Sigmoid colon (tissue), 7 donors: ENCODE measurements at places on chromosomes 5 and 9. TPM values are rescaled to one million over a fixed set of nuclear protein-coding genes. Genes with fewer than 3 reads are reported as not detected.

GRCh38 chr5:177431317-177432142 lies 5.1 kb downstream of the GRK6 start:
- no peak overlapping the region for H3K4me3 ChIP-seq
- H3K36me3 ChIP-seq = peaks cover 55% of the 10 kb centered on the region
- DNase-seq = peak; percentile 66
- no peaks in the 10 kb centered on the region for H3K27me3 ChIP-seq

GRCh38 chr9:14373336-14373666 lies 59.4 kb upstream of the NFIB start:
- no peak for DNase-seq
- H3K36me3 ChIP-seq = no peaks in the 10 kb centered on the region
- H3K27ac ChIP-seq = peak overlapping the region; percentile 39
- no peak overlapping the region for H3K4me3 ChIP-seq

DNA sequence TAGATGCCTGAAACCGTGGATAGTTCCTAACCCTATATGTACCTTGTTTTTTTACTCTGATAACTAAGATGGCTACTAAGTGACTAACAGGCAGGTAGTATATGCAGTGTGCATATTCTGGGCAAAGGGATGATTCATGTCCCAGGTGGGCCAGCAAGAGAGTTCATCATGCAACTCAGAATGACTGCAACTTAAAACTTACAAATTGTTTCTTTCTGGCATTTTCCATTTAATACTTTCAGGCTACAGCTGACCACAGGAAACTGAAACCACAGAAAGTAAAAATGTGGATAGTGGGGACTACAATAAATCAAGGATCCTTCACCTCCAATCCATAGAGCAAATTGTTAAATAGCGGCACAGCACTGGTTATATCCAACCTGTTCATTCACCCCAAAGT lies 30.7 kb upstream of the VCAN start:
- no peaks in the 10 kb centered on the region for H3K36me3 ChIP-seq
- H3K4me3 ChIP-seq = no peak overlapping the region
- no peak overlapping the region for H3K27ac ChIP-seq
- H3K4me1 ChIP-seq = no peaks in the 10 kb centered on the region

- peak overlapping the region; percentile 85 for H3K4me3 ChIP-seq
- no peaks in the 10 kb centered on the region for H3K36me3 ChIP-seq
- DNase-seq = no peak
- H3K27me3 ChIP-seq = no peaks in the 10 kb centered on the region
These were observed 160.6 kb downstream of the C9orf152 start for GRCh38 chr9:110047232-110047954.

DNA sequence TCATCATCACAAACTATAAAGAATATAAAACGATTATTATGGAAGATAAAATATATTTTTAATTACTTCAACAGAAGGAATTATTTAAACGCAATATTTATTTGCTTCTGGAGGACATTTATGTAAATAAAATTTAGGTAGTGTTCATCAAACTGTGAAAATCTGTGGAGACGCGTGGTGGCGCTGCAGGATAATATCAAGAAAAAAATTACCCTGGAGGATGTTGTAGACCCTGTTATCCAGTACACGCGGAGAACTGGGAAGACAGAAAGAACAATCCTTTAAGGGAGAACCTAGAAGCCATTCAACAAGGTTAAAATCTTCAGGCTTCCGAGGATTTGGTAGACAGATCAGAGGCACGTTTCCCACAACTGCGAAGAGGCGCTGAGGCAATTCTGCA lies at the start of gene PCDHB12:
PCDHB12 (plus strand) TSS at position 242 of the 400 bp plus-strand sequence. CDS start 189 bp downstream, outside the sequence.
- no peaks in the 10 kb centered on the region for H3K36me3 ChIP-seq

- no peaks in the 10 kb centered on the region for H3K27me3 ChIP-seq
- no peaks in the 10 kb centered on the region for H3K4me1 ChIP-seq
- H3K36me3 ChIP-seq = peaks cover 15% of the 10 kb centered on the region
- no peak for DNase-seq
These were observed 93.1 kb upstream of the DHFR start for GRCh38 chr5:80747922-80748321.

GRCh38 chr5:65766175-65766574 lies 44.2 kb downstream of the NLN start:
- H3K4me3 ChIP-seq = no peak overlapping the region
- H3K36me3 ChIP-seq = no peaks in the 10 kb centered on the region
- no peaks in the 10 kb centered on the region for H3K27me3 ChIP-seq
- no peak for DNase-seq

GRCh38 chr5:400282-401145 lies 42.5 kb upstream of the EXOC3 start:
- peak overlapping the region; percentile 26 for H3K4me3 ChIP-seq
- H3K4me1 ChIP-seq = peaks cover 15% of the 10 kb centered on the region
- peak; percentile 61 for DNase-seq
- no peaks in the 10 kb centered on the region for H3K36me3 ChIP-seq
- H3K27ac ChIP-seq = peak overlapping the region; percentile 59
- H3K27me3 ChIP-seq = peaks cover 31% of the 10 kb centered on the region

- no peaks in the 10 kb centered on the region for H3K36me3 ChIP-seq
- no peak overlapping the region for H3K4me3 ChIP-seq
- no peaks in the 10 kb centered on the region for H3K27me3 ChIP-seq
- H3K4me1 ChIP-seq = no peaks in the 10 kb centered on the region
- no peak for DNase-seq
These were observed 46.3 kb downstream of the SMIM15 start for GRCh38 chr5:61115968-61116367.

DNA sequence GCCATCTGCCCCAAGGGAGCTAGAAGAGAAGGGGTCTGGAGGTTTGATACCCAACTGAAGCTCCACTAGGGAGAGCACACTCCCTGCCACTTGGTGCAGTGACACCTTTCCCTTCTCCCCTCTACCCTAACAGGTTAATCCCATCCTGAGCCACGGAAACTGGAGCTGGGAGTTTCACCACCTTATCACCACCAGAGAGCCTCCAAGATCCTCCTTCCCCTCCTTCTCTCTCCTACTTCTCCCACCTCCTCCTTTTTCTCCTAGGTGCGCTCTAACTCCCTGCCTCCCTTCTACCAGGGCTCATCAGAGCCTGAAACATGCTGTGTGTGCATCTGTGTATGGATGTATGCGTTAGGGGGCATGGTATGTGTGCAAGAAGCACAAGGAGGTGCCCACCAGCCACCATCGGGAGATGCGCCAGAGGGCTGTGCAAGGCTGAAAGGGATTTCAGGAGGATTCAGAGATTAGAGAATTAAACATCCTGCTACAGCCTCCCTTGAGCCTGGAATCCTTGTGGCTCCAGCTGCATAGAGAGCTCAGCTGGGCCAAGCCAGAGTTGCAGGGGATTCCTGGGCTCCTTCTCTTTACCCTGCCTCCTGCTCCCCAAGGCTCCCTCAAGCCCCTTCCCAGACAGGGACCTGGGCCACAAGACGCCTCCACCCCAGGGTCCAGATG lies 89.8 kb downstream of the PCDH1 start:
- no peaks in the 10 kb centered on the region for H3K27me3 ChIP-seq
- no peak overlapping the region for H3K27ac ChIP-seq
- no peaks in the 10 kb centered on the region for H3K4me1 ChIP-seq
- DNase-seq = no peak
- no peak overlapping the region for H3K4me3 ChIP-seq

GRCh38 chr5:57171816-57172465 lies 1.9 kb upstream of the GPBP1 start:
- peaks cover 32% of the 10 kb centered on the region for H3K4me1 ChIP-seq
- H3K4me3 ChIP-seq = peak overlapping the region; percentile 76
- no peak for DNase-seq

DNA sequence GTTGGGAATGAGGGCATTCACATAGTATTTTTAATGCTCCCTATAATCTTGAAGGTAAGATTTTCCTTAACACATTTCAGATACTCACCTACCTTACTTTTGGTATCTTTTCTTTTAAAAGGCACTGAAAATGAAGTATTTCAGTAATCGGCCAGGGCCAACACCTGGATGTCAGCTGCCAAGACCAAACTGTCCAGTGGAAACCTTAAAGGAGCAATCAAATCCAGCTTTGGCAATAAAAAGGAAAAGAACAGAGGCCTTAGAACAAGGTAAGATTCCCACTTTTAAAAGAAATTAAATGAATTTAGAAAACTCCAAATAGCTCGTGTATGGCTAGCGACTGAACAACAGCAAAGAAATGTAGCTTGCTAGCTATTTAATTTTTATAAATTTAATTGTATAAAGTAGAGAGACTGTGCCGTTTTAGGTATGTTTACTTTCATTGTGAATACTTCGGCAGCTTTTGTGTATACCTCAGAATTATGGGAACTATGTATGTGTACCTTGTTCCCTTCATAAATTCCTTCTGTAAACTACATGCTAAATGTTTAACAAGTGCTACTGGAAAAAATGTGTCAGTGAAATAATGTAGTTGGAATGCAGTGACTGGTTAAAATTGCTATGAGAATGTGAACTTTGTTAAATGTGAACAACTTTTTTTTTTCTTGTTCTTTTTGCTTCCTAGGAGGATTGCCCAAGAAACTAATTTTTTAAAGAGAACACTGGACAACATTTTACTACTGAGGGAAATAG lies 41.9 kb downstream of the CDK7 start:
- no peak overlapping the region for H3K4me3 ChIP-seq
- DNase-seq = no peak
- H3K36me3 ChIP-seq = peaks cover 67% of the 10 kb centered on the region
- H3K4me1 ChIP-seq = peaks cover 15% of the 10 kb centered on the region
- H3K27ac ChIP-seq = no peak overlapping the region

DNA sequence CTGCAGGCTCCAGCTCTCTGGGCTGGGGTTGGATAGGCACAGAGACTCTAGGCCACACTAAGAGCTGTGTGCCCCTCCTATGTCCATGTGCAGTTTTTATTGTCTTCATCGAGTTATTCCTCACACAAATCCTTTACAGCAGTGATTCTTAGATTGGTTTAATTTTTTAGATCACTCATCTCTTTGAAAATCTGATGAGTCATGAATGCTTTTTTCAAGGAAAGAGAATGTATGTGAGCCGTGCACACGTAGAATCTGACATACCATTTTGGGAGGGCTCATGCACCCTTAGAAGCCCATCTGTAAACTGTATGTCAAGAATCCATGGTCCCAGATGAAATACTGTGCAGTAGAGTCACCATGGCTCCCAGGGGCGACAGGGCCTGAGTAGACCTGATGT lies 100.7 kb upstream of the S1PR3 start:
- no peak for DNase-seq
- H3K4me3 ChIP-seq = no peak overlapping the region
- no peaks in the 10 kb centered on the region for H3K4me1 ChIP-seq
- no peaks in the 10 kb centered on the region for H3K36me3 ChIP-seq
- no peaks in the 10 kb centered on the region for H3K27me3 ChIP-seq
- H3K27ac ChIP-seq = no peak overlapping the region

DNA sequence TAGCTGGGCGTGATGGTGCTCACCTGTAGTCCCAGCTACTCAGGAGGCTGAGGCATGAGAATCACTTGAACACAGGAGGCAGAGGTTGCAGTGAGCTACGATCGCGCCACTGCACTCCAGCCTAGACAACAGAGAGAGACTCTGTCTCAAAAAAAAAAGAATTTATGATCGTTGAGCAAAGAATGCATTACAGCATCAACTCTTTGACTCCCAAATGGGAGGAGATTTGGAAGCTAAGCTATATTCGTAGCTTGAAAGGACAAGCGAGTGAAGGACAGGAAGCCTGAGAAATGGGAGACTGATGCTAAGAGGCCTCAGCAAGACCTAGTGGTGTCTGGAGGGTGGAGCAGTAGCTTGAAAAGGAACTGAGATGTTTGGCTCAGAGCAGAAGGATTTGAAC lies 10.3 kb upstream of the CCIN start:
- peaks cover 77% of the 10 kb centered on the region for H3K4me1 ChIP-seq
- no peaks in the 10 kb centered on the region for H3K36me3 ChIP-seq
- no peak for DNase-seq
- H3K27me3 ChIP-seq = no peaks in the 10 kb centered on the region
- peak overlapping the region; percentile 61 for H3K27ac ChIP-seq

- no peaks in the 10 kb centered on the region for H3K27me3 ChIP-seq
- no peaks in the 10 kb centered on the region for H3K4me1 ChIP-seq
- H3K36me3 ChIP-seq = no peaks in the 10 kb centered on the region
- H3K4me3 ChIP-seq = no peak overlapping the region
- no peak overlapping the region for H3K27ac ChIP-seq
- no peak for DNase-seq
These were observed 80.5 kb downstream of the RFK start for GRCh38 chr9:76313771-76314170.

- no peak for DNase-seq
- no peak overlapping the region for H3K4me3 ChIP-seq
- H3K27ac ChIP-seq = no peak overlapping the region
- H3K36me3 ChIP-seq = no peaks in the 10 kb centered on the region
These were observed 8.5 kb upstream of the TNFSF8 start for GRCh38 chr9:114938687-114939575.

DNA sequence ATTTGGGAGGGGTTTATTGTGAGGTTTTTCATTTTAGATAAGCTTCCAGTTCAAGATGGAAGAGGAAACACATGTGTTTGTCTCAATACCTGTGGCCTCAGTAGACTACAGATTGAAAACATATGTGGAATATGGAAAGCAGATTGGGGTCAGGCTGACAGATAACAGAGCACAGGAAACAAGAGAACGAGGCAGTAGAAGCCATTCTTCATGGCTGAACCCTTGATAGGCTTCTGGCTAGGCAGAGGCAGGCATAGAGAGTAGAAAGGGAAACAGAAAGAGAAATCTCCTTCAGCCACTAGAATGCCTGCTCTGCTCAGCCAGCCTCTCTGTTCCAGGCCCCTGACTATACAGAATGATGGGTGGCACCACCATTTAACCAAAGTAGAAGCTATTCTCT lies 152.5 kb downstream of the MUSK start:
- H3K36me3 ChIP-seq = no peaks in the 10 kb centered on the region
- no peak for DNase-seq
- no peaks in the 10 kb centered on the region for H3K27me3 ChIP-seq
- no peak overlapping the region for H3K4me3 ChIP-seq
- H3K4me1 ChIP-seq = no peaks in the 10 kb centered on the region

DNA sequence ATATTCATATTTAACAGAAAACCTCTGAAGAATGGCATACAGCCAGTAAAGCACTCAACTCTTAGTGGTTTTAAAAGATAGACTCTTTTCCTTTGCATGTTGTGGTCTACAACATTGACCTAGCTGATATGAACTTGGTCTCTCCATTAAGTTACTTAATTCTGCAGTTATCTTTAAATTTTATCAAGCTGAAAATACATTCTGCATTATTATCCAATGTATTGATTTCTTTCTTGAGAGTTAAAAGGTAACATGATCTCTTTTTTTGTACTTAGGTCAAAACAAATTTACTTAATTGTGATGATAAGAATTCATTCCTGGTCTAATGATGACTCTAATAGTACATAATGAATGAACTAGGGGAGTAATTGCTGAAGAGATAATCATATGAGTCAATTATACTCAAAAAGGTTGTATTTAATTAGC lies 132.9 kb downstream of the STARD4 start:
- H3K36me3 ChIP-seq = no peaks in the 10 kb centered on the region
- no peak for DNase-seq
- H3K4me1 ChIP-seq = no peaks in the 10 kb centered on the region
- no peak overlapping the region for H3K27ac ChIP-seq
- no peak overlapping the region for H3K4me3 ChIP-seq

C9orf153 gene
- 0.27 TPM for total RNA-seq

OR1Q1 gene
- not detected for total RNA-seq

ZCCHC10 gene
- 16.1 TPM for total RNA-seq

RNF180 gene
- 27.1 TPM for total RNA-seq

PIP5K1B gene
- 23.3 TPM for total RNA-seq

NPDC1 gene
- 21.4 TPM for total RNA-seq

SLCO4C1 gene
- not detected for total RNA-seq

ALDOB gene
- total RNA-seq = 0.83 TPM
